ENCODE measurements at places on chromosomes 4 and X.

GRCh38 chr4:100926039-100926717 is 408.4 kb upstream of the EMCN start:
- DNase-seq = no peak

DNA sequence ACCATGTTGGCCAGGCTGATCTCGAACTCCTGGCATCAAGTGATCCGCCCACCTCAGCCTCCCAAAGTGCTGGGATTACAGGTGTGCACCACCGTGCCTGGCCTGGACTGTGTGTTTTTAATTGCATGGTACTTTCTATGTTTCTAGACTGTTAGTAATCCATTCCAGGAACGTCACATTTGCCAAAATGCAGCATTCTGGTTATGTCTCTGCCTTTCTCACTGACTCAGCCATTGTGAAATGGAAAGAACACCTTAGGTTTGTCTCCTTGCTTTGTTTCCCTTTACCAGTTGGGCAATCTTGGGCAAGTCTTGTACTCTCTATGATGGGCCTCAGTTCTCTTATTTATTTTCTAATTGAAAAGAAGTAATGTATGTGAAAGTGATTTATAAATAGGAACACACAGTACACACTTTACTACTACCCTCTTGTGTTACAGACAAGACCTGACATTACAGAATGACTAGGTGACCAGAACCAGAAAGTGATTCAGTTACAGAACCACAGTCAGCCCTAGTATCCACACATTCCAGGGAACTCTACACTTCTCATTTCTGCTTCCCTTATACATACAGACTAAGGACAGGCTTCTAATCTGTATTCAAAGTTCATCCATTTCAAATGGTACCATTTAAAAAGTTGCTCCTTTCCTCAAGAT is 187.1 kb downstream of the MGST2 start:
- DNase-seq = no peak

GRCh38 chr4:123682931-123683330 is 286.3 kb downstream of the SPRY1 start:
- DNase-seq = no peak

- no peak for DNase-seq
These were observed 12.1 kb downstream of the APLN start for GRCh38 chrX:129642641-129643040.

GRCh38 chr4:13970349-13970748 is 342.8 kb upstream of the BOD1L1 start:
- DNase-seq = no peak

All from skeletal muscle cell (primary cell).